Activated T-cell treated with anti-CD3 and anti-CD28 coated beads, Interleukin-2, amount 50 U/mL, for 24 hours (primary cell): ENCODE measurements at places on chromosomes 12 and 14.

GRCh38 chr14:93903342-93904184, 23.6 kb upstream of the FAM181A start:
- DNase-seq: no peak
- H3K36me3 ChIP-seq: no peaks in the 10 kb centered on the region
- H3K27ac ChIP-seq: no peak overlapping the region
- H3K27me3 ChIP-seq: peaks cover 12% of the 10 kb centered on the region

GRCh38 chr14:93949511-93950075, 22.4 kb downstream of the FAM181A start:
- no peak overlapping the region for H3K4me3 ChIP-seq
- no peak for DNase-seq
- no peak overlapping the region for H3K27ac ChIP-seq

- H3K4me1 ChIP-seq: peaks cover 81% of the 10 kb centered on the region
- peak overlapping the region; percentile 50 for H3K27ac ChIP-seq
- H3K27me3 ChIP-seq: no peaks in the 10 kb centered on the region
- peak overlapping the region; percentile 0 for H3K4me3 ChIP-seq
These were observed 9.9 kb downstream of the HELB start for GRCh38 chr12:66312189-66312588.

DNA sequence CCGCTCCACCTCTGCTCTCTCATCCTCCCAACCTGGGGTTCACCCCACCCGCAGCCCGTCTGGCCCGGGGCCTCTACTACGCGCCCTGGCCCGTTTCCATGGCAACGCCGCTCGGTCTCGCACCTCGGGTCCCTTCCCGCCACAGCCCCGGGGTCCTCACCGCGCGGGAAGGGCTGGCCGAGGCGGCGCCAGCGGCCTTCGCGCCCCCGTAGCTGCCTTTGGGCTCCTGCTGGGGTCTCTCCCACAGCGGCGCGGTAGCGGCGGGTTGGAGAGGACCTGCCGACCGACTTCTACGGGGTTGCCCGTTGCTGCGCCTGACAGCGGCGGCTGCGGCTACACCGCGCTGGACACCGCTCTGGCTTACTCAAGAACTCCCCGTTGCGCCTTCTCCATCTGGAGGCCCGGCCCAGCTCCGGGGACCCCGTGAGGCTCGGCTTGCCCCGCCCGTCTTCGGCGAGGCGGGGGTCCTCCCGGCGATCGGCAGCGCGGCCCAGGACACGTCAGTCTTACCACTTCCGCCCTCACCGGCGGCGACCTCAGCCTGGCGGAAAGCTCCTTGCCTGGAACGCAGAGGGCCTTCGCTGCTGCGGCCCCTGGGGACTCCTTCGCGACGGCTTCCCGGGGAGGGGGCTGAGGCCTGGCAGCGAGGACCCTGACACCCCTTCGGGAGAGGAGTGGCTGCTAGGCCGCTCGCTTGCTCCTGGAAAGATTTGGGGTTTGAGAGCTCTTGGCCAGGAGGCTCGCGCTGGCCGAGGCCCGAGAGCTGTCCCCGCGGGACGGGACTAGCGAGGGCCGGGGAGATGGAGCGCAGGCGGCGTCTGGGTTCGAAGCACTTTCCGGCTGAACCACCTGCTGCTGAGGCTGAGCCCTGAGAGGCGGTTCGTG, at the start of gene TM9SF1:
Gene TM9SF1, minus strand, starts transcription at position 256 of the 885 bp plus-strand sequence. CDS start 422 bp downstream, outside the sequence.
- no peaks in the 10 kb centered on the region for H3K27me3 ChIP-seq
- peak; percentile 93 for DNase-seq
- peaks cover 67% of the 10 kb centered on the region for H3K36me3 ChIP-seq

DNA sequence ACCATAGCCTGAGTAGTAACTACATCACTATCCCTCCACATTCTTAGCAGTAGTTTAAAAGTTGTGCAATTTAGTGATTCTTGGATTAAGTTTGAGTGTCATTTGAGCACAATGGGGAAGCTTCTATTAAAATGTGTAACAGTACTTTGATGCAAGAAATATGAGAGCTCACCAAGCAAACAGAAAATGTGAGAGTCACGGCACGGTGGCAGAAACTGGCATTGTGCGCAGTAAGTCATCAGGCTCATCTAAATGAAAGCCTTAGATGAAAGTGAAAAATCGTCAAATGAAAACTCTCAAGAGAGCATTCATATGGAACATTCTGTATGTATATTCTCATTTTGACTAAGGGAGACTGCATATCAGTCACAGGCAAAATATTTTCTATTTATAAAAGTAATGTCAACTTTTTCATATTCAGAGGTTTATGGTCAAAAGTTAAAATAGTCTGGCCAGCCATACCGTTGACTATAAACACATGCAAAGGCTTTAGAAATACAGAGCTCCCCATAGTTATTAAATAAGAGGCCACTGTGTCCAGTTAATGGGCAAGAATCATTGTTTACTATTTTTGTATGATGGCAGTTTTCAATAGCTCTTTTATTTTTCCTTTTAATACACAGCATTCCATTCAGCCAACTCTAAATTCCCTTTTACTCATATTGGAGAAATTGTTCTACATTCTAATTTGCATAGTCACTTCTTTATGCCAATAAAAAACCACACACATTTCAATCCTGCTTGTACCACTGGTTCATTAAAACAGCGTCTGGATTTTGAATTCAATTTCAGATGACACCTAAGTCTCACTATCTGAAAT, 167.9 kb downstream of the PRKD1 start:
- H3K27me3 ChIP-seq: no peaks in the 10 kb centered on the region
- H3K4me1 ChIP-seq: no peaks in the 10 kb centered on the region
- no peak for DNase-seq

DNA sequence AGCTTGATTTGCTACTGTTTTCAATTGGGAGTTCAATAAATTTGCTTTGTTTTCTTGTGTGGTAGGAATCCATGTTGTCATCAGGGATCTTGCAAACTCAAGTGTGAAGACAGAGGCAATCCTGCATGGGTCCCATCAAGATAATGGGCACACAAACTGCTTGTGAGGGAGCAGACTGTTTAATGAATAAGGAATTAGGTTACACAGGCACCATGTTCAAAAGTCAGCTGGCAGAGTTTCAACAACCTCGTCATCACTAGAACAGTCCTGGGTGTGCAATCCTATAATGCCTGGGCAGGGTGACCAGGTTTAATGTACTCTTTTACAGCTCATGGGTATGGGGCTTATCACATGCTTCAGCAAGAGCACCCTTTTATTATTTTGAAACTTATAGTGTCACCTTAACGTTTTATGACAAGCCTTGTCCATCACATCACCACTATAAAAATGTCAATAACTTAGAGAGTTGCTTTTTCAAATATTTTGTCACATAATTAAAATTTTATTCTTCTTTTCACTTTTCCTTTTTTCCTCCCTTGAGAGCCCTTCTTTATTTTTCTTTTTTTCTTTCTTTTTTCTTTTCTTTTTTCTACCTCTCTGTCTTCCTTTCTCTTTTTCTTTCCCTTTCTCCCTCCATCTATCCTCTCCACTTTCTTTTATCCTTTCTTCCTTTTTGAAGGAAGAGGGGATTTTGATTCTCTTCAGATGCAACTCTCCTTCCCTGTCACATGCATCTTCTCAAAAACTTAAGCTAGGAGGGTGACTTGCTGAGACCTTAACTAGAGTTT, 252.2 kb upstream of the ATP2B1 start:
- peak overlapping the region; percentile 44 for H3K27ac ChIP-seq
- no peak for DNase-seq
- H3K4me3 ChIP-seq: no peak overlapping the region
- H3K4me1 ChIP-seq: peaks cover 21% of the 10 kb centered on the region
- H3K27me3 ChIP-seq: no peaks in the 10 kb centered on the region
- no peaks in the 10 kb centered on the region for H3K36me3 ChIP-seq

DNA sequence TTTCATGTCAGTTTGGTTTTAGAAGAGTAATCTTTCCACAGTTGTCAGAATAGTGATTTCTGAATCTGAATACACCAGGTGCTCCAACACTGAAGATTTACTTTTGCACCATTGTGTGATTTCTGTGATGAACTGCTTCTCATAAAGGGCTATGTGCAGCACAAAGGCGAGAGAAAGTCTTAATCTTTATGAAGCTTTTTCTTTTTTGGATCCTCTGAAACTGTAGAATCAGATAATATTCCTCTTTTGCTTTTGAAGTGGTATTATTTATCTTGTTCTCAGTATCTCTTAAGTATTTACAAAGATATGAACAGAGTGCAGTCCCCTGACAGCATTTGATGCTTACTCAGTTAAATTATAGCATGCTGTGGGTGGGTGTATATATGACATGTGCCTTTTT, 207.8 kb downstream of the NAV3 start:
- H3K4me3 ChIP-seq: no peak overlapping the region
- no peaks in the 10 kb centered on the region for H3K27me3 ChIP-seq
- no peak for DNase-seq
- H3K4me1 ChIP-seq: no peaks in the 10 kb centered on the region

- no peak overlapping the region for H3K27ac ChIP-seq
- H3K4me3 ChIP-seq: no peak overlapping the region
These were observed 84.7 kb downstream of the DACT1 start for GRCh38 chr14:58722441-58722840.

- H3K36me3 ChIP-seq: no peaks in the 10 kb centered on the region
- H3K4me1 ChIP-seq: no peaks in the 10 kb centered on the region
- no peak for DNase-seq
- no peaks in the 10 kb centered on the region for H3K27me3 ChIP-seq
These were observed 105.8 kb downstream of the KCNC2 start for GRCh38 chr12:75103822-75104221.
